ENCODE measurements at places on chromosomes 6 and 20. TPM values are rescaled to one million over a fixed set of nuclear protein-coding genes. Genes with fewer than 3 reads are reported as not detected.
A peak's percentile ranks its signal among the peaks of the same experiment; 100 is the strongest.

The EYA4 gene
- polyA plus RNA-seq: 4.4 TPM

GRCh38 chr20:5364136-5364821, 47.5 kb upstream of the PROKR2 start:
- no peak for DNase-seq

DNA sequence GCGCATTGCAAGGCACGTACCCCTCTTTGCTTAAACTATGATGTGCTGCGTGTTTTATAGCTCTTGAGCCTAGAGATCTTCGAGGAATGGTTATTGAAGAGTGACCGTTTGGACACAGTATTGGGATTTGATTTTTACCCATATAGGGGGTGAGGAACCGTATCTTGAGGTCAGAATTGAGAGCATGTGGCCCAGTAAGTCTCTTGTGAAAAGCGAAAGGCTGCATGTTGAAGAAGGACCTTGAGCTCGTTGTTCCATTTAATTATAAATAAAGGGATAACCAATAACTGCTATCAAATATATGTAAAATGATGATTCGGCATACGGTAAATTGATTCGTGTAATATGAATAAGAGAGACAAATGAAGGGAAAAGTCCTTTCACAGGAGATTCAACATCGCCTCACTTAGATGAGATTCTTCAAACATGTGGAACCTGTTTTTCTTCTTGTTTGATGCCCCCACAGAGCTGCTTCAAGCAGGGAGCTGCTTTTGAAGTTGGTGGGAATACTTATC, 66.6 kb downstream of the AKAP12 start:
- no peak for DNase-seq

DNA sequence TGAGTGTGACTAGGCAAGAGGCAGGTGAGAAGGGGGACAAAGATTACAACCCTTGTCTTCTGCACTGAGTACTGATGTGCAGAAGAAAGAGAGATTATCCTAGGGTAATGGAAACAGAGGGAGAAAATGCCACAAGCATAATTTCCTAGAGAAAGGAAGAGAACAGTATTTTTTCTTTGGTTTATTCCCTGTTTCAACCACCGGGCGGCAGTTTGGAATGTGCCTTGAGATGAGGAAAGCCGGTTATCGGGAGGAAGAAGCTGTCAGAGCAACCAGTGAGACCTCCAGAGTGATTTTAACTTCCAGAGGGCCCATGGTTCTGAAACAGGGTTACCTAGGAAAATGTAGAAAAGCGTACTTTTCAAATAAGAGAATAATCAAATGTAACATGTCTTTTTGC, 121.4 kb downstream of the REV3L start:
- peak; percentile 43 for DNase-seq

Measured in IMR-90 (cell line).